ENCODE measurements at places on chromosomes 6 and 20.

GRCh38 chr6:96865055-96865405, 27.8 kb upstream of the GPR63 start:
- no peak for DNase-seq
- H3K4me1 ChIP-seq, result no peaks in the 10 kb centered on the region
- H3K27me3 ChIP-seq, result peaks cover 30% of the 10 kb centered on the region
- no peak overlapping the region for H3K4me3 ChIP-seq
- H3K36me3 ChIP-seq, result no peaks in the 10 kb centered on the region
- H3K27ac ChIP-seq, result no peak overlapping the region

GRCh38 chr6:112800916-112801315, 453.8 kb downstream of the RFPL4B start:
- no peak overlapping the region for H3K27ac ChIP-seq
- no peaks in the 10 kb centered on the region for H3K4me1 ChIP-seq
- H3K4me3 ChIP-seq, result no peak overlapping the region
- H3K27me3 ChIP-seq, result no peaks in the 10 kb centered on the region
- no peak for DNase-seq
- H3K36me3 ChIP-seq, result no peaks in the 10 kb centered on the region

- DNase-seq, result no peak
- H3K27ac ChIP-seq, result no peak overlapping the region
- no peaks in the 10 kb centered on the region for H3K4me1 ChIP-seq
- H3K36me3 ChIP-seq, result peaks cover 4% of the 10 kb centered on the region
- no peak overlapping the region for H3K4me3 ChIP-seq
These were observed 29.9 kb downstream of the FBXO30 start for GRCh38 chr6:145784683-145785082.

DNA sequence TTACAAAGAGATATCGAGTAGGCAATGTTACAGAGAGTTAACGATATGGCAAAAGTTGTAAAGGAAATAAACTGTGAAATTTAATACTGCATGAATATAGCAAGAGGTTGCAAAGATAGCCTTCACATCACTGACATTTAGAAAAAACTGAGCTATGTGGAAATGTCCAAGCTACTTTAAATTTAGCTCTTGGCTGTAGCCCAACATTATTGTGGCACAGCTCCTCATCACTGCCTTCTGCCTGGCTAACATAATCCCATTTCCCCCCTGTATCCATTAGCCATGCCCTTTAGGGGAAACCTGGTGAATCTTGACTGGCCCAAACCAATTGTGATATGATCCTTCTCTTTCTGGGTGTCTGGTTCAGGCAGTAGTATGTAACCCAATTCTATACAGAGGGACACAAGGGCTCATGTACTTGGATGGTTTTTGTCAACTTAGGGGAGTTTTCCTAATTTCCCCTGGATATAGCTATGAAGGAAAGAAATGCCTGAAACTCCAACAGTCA, 115.4 kb downstream of the PFDN4 start:
- peak overlapping the region; percentile 69 for H3K27ac ChIP-seq
- DNase-seq, result no peak
- peaks cover 13% of the 10 kb centered on the region for H3K27me3 ChIP-seq
